Colonic mucosa (tissue), 4 donors: ENCODE measurements at places on chromosomes 7 and 10. TPM values are rescaled to one million over a fixed set of nuclear protein-coding genes. Genes with fewer than 3 reads are reported as not detected.

GRCh38 chr7:39683216-39683845, 60.0 kb downstream of the RALA start:
- no peak overlapping the region for H3K4me3 ChIP-seq
- DNase-seq = no peak
- no peak overlapping the region for H3K27ac ChIP-seq
- no peaks in the 10 kb centered on the region for H3K27me3 ChIP-seq
- H3K36me3 ChIP-seq = no peaks in the 10 kb centered on the region

The PLXDC2 gene
- total RNA-seq = 12.5 TPM

GRCh38 chr7:107312418-107312817, 143.6 kb downstream of the HBP1 start:
- H3K27me3 ChIP-seq = no peaks in the 10 kb centered on the region
- no peak overlapping the region for H3K27ac ChIP-seq
- no peaks in the 10 kb centered on the region for H3K4me1 ChIP-seq

The ANKRD30A gene
- not detected for total RNA-seq
